ENCODE measurements at places on chromosomes 5 and 9. TPM values are rescaled to one million over a fixed set of nuclear protein-coding genes. Genes with fewer than 3 reads are reported as not detected.

The DPYSL3 gene
- 1.1 TPM for total RNA-seq

The GMCL2 gene
- not detected for total RNA-seq

The MARCOL gene
- total RNA-seq, result not detected

The HTR1A gene
- not detected for total RNA-seq

The PKD2L2 gene
- total RNA-seq, result not detected

The SLC12A2 gene
- total RNA-seq, result 36.9 TPM

The OR1N2 gene
- total RNA-seq, result not detected

The BTNL3 gene
- not detected for total RNA-seq

The NMUR2 gene
- total RNA-seq, result not detected

The ELAVL2 gene
- total RNA-seq, result not detected

The SLC6A19 gene
- 0.23 TPM for total RNA-seq

The WNT8A gene
- not detected for total RNA-seq

The ZER1 gene
- total RNA-seq, result 16.2 TPM

The BTNL8 gene
- total RNA-seq, result not detected

The FAT2 gene
- not detected for total RNA-seq

The IFT74 gene
- 6.0 TPM for total RNA-seq

The PCDHA8 gene
- total RNA-seq, result 0.10 TPM

The SLC6A7 gene
- not detected for total RNA-seq

The COL27A1 gene
- 5.1 TPM for total RNA-seq

The SEMA6A gene
- 0.54 TPM for total RNA-seq

The PLEKHG4B gene
- 8.9 TPM for total RNA-seq

The PIP5K1B gene
- total RNA-seq, result not detected

The FGF1 gene
- total RNA-seq, result not detected

The GFI1B gene
- total RNA-seq, result 0.08 TPM

The NR2F1-AS1 gene
- total RNA-seq, result 27.0 TPM

The ORM2 gene
- total RNA-seq, result 0.77 TPM

The SPINK4 gene
- total RNA-seq, result not detected

The DRD1 gene
- 1.0 TPM for total RNA-seq

The SFXN1 gene
- total RNA-seq, result 88.3 TPM

The CDC20B gene
- total RNA-seq, result 0.08 TPM

The FOXD1 gene
- total RNA-seq, result 63.3 TPM

The IFNA14 gene
- not detected for total RNA-seq

The GRPEL2 gene
- total RNA-seq, result 30.1 TPM

The LECT2 gene
- not detected for total RNA-seq

The FOXD4L5 gene
- 0.08 TPM for total RNA-seq

The ALAD gene
- 8.9 TPM for total RNA-seq

The UBAP1 gene
- 55.3 TPM for total RNA-seq

The PAIP2 gene
- 79.4 TPM for total RNA-seq

The PCDHB4 gene
- total RNA-seq, result 0.26 TPM

The TNC gene
- total RNA-seq, result 5.7 TPM

The DEPDC1B gene
- 22.2 TPM for total RNA-seq

The SPATA31A3 gene
- not detected for total RNA-seq

The TPD52L3 gene
- not detected for total RNA-seq

The BAAT gene
- total RNA-seq, result 0.08 TPM

The ESM1 gene
- not detected for total RNA-seq

The ANKRD18A gene
- total RNA-seq, result 9.6 TPM

The LHFPL2 gene
- 25.8 TPM for total RNA-seq

The TMEM174 gene
- total RNA-seq, result not detected

The WASHC1 gene
- total RNA-seq, result 9.8 TPM

The GNA14 gene
- total RNA-seq, result 0.15 TPM

The CDC37L1 gene
- 3.0 TPM for total RNA-seq

The CYSRT1 gene
- total RNA-seq, result 0.67 TPM

The RANBP3L gene
- total RNA-seq, result 0.28 TPM

The SLC36A2 gene
- not detected for total RNA-seq

The SLC1A3 gene
- 0.13 TPM for total RNA-seq

The RFX3 gene
- 5.7 TPM for total RNA-seq

The TLX3 gene
- total RNA-seq, result not detected

Measured in Panc1 (cell line).